AG09309 (cell line): ENCODE measurements at places on chromosomes 6 and 20.

DNA sequence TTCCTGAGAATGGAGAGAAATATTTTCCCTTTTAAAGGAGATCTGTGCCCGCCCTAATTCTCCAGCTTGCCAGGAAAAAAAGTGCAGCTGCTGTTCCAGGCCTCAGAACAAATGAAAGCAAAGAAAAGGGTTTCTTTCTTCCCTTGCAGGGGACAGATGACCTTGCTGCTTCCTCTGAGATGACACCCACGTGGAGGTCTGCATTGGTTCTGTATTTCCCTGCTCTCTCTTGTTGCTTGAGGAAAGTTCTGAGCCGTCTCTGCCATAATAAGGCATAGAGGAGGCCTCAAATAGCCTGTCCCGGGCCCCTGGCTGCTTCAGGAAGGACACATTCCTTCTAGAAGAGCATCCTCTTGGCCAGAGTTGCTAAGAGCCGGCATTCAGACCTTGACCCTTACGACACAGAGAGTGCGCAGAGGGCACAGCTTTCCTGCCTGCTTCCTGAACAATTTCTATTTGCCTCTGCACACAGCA is 501.8 kb upstream of the SULF2 start:
- DNase-seq, result no peak

GRCh38 chr6:1665214-1665613 is 55.5 kb downstream of the FOXC1 start:
- no peak for DNase-seq

GRCh38 chr6:164379795-164380194 is 929.6 kb downstream of the C6orf118 start:
- DNase-seq, result no peak

DNA sequence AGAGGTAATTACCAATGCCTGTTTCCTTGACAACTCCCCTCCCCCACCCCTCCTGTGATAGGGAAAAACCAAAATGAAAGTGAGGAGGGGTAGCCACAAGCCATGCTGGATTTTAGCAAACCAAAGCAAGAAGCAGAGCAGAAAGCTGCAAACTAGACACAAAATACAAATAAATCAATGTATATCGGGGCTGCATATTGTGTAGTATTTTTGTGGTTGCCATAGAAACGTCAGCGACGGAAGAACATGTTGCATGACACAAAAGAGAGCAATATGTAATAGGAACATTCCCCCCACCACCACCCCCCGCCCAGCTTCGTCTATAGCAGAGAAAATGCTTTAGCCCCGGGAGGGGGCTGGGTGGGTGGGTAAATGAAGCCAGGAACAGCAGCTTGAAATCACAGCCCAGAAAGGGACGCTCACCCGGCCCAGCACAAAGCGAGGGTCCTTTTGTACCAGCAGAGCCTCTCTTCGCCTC is 548 bp downstream of the AGPAT4 start:
- no peak for DNase-seq

GRCh38 chr6:81735756-81736380 is 16.6 kb downstream of the TENT5A start:
- no peak for DNase-seq

DNA sequence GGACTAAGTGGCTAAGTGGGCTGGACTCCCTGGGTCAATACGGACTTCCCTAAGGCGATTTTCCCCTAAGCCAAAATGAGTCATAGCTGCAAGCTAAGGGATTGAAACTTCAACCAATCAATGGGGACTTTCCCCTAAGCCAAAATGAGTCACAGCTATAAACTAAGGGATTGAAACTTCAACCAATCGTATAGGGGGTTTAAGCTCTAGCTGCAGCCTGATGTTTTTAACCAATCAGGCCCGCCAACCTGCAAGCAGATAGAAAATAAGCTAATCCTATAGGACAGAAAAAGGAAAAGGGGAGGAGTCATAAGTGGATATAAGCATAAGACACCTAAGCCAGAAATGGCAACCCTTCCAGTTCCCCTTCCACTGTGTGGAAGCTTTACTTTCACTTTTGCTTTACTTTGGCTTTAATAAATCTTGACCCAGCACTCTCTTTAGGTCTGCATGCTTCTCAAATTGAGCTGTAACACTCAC is 655.0 kb upstream of the HS3ST5 start:
- DNase-seq, result no peak

DNA sequence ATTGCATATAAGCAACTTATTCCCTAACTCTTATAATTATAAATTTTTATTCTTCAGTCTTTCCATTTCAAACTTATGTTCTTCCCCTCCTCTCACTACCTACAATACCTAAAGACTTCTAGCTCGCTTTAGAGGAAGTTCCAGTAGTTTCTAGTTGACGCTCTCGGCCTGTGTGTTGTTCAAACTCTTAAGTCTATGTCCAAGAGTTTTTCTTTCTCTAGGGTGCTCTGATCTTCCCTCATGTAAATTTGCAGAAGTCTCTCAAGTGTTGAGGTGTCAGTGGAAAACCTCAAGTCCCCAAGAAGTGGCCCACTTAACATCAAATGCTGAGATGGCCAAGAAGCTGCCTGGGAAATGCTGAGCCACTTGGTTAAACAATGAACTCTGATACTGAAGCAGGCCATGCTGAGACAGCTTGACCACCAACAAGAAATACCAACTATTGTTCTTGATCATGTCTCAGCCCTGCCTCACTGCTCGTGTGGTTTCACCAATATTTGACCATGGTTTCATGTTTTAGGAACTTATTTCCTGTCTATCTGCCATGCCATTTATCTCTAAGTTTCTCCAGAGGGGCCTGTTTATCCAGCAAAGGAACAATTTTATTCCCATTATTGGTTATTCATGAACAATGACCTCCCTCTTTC is 100.9 kb upstream of the TCF21 start:
- DNase-seq, result no peak

DNA sequence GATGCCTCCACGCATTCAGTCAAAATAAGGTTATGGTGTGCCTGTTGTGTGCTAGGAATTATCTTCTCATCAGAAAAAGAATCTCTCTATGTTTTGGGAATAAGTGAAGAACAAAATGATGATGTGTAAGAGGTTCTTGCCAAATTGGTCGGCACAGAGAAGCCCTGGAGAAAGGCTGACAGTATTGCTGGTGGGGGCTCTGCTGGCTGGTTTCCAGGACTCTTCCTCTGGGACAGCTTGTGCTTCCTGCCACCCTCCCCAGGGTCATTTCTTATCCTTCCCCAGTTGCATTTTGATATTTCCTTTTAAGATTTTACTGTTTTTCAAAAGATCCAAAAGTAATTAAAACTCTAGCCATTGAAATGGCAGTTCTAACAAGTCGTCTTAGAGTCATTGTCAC is 22.1 kb downstream of the CST4 start:
- no peak for DNase-seq

GRCh38 chr20:59664421-59664941 is 60.1 kb downstream of the PHACTR3 start:
- DNase-seq, result no peak

DNA sequence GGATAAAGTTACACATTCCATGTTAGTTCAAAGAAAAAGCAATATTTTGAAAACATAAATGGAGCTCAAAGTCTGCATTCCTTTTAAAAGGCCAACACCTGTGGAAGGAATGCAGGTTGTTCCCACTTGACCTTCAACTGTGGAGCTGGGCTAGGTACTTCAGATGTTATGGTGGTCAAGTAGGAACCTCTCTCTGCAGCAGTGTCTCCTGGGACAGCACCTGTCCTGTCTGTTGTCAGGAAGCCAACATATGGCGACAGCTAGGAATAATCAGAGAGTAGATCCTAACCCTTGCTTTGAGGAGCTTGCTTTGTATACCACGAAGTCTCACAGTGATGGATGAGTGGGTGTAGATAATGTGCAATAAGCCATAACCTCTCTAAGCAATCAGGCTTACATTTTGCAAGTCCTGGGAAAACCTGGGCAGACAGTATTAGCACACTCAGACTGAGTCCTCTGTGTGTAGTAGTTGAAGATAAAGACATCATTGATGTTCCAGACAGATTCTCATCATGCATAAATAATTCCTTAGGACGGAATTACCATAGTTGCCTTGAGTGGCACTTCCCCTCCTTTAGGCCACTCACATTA is 347.5 kb downstream of the PRL start:
- no peak for DNase-seq

- DNase-seq, result no peak
Observed at GRCh38 chr6:409370-409972, 17.9 kb downstream of the IRF4 start.

- no peak for DNase-seq
Observed at GRCh38 chr6:12899046-12899833, 182.7 kb downstream of the PHACTR1 start.

DNA sequence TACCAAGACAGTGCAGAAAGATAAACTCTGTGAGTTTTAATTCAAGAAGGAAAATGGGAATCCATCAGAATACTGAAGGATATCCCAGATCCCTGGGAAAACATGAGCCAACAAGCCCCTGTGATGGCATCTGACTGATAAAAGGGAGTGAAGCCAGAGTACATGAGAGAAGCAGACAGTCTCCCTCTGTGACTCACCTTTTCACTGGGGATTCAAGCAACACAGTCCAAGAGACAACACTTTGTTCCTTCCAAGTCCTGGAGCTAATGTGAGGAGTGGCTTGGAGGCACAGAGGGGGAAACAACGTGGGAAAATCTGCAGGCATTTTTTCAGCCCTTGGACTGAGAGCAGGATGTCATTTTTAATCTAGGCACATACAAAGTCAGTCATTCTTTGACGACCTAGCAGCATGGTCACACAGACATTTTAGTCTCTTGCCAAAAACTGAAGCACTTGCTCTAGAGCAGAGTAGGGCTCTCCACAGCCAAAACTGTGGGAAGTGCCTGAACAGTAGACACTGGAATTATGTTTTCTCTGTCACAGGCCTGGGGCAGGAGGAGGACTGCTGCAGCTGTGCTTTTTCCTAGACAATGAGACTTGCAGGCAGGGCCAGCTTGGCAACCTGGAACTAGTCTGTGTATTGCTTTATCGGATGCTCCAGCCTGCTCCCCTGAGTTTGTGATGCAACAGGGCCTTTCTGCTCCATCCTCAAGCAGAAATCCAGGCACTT is 465.0 kb upstream of the GJE1 start:
- DNase-seq, result no peak

GRCh38 chr20:33284284-33284683 is 1.3 kb downstream of the BPIFB1 start:
- DNase-seq, result no peak

GRCh38 chr6:20444786-20445271 is 43.1 kb downstream of the E2F3 start:
- DNase-seq, result no peak
